Stimulated activated CD4-positive, alpha-beta T cell treated with anti-CD3 and anti-CD28 coated beads, Interleukin-4, amount 100 ng/mL, for 1 hour (primary cell): ENCODE measurements at places on chromosomes 2 and 18.

GRCh38 chr2:55150834-55151233 lies 81.3 kb downstream of the CLHC1 start:
- DNase-seq: no peak

DNA sequence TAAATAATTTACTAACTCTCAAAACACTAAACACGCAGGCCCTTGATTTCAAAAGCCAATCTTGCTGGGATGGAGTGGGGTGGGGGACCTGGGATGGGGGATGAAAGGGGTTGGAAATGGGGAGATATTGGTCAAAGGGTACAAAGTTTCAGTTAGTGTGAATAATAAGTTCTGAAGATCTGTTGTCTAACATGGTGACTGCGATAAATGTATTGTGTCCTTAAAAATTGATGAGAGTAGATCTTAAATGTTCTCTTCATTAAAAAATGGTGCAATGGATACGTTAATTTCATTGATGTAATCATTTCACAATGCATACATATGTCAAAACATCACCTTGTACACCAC lies 505 bp upstream of the ACYP2 start:
- DNase-seq: no peak

GRCh38 chr2:113762377-113763118 lies 6.1 kb upstream of the SLC35F5 start:
- DNase-seq: no peak

DNA sequence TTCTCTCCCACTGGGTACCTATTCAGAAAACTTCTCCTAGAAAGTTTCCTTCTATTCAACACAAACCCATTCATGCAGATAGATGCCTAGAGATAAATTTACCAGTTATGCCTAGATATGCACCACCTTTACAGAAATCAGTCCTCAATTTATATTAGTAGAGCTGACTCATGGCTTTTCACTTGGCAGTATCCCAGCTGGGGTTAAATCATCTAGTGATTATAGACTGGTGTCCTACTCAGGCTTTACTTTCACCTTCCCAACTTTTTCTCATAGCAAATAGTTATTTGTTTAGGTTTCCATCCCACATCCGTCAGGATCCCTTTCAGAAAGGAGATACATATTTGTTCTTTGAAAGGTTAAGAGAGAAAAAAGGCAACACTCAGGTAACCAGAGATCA lies 124.5 kb downstream of the AQP4 start:
- no peak for DNase-seq

- no peak for DNase-seq
Measured at GRCh38 chr18:44041553-44041952, 639.1 kb upstream of the SETBP1 start.

DNA sequence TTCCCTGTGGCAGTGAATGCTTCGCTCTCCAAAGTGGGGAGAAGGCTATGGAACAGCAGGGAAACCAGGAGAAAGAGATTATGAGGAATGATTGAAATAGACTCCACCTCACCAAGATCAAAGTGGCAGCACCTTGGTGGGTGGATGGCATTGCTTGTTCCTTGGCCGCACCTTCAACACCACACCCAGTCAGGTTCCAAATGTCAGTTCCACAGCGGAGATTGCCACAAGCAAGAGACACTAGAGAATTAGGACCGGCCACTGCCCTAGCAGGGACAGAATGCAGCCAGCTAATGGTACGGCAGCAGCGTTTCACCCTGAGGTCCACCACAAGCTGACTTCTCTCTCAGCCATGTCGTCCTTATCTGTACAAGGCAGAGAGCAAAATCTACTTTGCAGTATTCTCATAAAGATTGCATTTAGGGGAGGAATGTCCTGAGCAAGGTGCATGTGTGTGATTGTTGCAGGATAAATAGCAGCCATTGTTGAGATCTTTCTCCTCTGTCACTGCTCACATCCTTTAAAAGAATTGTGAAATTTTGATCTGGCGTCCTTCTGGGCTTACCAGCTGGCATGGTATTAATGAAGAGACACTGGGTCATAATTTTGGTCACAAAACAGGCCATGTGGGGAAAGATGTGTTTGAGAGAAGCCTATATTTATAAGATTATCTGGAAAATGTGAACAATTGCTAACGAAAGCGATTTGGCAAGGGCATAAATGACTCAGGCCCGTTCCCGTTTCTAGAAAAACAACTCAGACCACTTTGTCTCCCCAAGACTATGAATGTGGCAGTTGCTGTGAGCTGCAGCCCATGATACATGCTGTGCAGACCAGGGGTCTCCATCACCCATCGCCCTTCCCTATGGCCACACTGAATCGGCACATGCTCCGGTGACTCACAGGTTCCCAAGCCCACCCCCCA lies 228.6 kb upstream of the ID2 start:
- DNase-seq: no peak

GRCh38 chr2:101609433-101609832 lies 88.1 kb upstream of the MAP4K4 start:
- DNase-seq: no peak

DNA sequence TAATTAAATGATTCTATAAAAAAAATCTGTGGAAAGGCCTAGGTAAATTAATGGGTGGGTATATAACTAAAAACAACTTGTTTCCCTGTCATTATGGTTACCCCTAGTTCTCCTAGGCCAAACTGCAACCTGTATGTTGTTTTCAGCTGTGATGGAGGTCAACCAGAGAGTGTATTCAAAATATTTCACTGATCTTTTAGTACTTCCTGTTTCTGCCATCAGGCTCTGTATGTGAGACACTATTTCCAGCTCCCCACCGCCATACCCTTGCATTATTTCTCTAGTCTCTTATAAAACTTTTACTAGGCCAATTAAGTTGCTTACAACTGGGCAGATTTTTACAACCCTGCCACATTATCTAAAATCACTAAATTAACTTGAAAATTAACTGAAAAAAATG lies 21.0 kb upstream of the CDKL4 start:
- DNase-seq: no peak

DNA sequence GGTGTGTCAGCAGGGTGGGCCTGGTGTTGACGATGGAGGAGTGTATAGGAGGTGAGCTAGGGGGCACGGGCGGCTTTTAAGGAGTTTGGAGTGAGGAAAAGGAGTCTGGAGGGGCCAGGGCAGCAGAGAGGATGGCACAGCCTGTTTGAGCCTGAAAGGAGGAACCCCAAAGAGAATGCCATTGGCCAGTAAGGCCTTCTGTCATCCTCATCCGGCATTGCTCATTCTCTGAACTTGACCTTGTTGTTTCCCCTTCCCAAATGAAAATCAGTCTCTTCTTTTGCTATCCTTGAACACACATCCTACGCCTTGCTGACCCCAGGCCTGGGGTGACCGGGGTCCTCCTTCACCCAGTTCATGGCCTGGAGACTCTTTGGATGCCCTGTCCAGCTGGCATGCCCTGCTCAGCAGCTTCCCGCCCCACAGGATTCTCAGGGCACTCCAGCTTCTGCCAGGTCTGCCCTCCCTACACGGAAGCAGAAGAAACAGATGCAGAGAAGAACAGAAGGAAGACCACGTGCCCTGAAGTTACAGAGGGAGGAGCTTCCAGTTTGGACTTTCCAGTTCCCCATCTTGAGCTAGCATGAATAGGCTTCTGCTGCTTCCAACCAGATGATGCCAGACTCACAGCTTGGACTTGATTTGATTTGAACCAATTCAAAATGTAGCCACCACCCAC lies 20.5 kb upstream of the KIF3C start:
- DNase-seq: no peak

GRCh38 chr2:233140077-233140585 lies 80.0 kb downstream of the INPP5D start:
- no peak for DNase-seq

DNA sequence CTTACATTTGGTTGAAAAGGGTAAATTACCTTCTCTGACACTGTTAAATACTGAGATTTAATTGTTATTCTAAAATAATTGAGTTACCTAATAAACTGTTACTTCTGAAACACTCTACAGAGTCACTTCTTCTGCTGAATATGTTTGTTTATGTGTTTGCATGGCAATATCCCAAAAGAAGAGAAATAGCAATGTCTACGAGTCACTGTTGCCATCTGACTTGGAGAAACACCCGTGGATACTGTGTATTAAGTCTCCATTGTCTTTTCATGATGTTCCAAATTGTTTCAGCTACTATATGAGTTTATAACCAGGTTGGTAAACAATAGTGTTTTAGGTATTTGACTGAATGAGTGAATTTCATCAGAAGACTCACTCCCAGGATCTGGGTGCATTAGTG lies 754.2 kb upstream of the ID2 start:
- DNase-seq: no peak

DNA sequence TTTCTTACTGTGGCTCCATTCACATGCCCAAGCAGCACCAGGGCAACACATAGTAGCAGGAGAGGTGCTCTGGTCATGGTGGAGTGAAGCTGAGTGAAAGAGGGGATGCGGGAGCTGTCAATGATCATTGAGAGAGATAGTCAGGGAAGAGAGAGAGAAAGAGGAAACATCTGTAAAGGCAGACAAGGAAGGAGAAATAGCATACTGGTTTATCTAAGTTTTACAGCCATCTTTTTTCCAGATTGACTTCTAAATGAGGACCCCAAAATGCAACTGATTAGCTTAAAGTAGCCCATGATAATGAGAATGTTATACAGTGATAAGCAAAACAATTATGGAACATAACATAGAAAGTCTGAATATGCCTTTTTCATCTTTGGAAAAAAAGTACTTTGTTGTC lies at the start of gene C2orf66:
TSS of gene C2orf66 (minus strand) at position 96 of the 400 bp plus-strand sequence. CDS start at position 77, 19 bp downstream.
- no peak for DNase-seq

DNA sequence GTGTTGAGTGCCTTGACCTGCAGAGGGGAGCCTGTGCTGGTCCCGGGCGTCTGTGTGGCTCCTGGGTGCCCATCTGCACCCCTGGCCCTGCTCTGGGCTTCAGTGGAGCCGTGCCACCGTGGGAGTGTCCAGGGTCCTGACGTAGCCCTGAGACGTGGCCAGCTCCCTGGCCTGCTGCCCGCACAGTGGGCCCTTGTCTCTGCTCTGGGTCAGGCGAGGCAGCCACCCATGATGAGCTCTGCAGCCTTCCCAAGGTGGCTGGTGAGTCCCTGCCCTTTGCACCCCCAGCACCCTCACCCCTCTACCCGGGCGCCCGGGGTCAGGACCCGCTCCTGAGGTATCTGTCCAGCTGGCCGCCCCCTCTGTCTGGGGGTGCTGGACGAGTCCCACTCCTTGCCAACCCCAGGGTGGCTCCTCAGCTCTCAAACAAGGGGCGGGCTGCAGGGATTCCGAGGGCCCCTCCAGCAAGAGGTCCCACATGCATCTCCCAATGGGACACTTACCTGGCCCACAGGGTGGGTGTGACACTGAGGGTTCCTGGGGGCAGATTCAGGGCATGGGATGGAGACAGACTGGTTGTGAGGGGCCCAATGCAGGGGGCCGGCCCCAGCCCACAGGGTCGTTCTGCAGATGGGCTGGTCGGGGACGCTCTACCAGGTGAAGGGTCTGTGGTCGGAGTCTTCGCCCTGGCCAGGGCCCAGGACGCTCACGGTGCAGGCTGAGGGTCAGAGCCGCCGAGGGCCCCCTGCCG lies 2.4 kb downstream of the NEU4 start:
- no peak for DNase-seq

GRCh38 chr2:158817588-158817987 lies 22.5 kb downstream of the DAPL1 start:
- DNase-seq: no peak

- DNase-seq: no peak
Measured at GRCh38 chr18:47842836-47843235, 87.6 kb downstream of the SMAD2 start.

DNA sequence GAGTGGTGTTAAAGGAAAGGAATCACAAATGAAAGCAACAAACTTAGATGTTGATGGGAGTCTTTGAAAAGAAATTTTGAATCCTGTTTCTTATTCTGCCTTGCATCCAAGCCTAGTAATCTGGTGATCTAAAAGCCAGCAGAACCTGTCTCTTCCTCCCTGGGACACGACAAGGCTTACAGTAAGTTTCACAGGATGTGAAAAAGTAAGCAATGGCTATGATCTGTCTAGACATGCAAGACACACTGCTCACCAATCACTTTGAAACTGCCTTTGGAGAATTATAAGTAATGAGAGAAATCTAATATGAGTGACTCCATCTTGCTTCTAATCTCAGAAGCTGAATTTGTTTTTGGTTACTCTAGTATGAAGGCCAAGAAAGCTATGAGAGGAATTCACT lies 103.7 kb downstream of the KCNH7 start:
- DNase-seq: no peak

DNA sequence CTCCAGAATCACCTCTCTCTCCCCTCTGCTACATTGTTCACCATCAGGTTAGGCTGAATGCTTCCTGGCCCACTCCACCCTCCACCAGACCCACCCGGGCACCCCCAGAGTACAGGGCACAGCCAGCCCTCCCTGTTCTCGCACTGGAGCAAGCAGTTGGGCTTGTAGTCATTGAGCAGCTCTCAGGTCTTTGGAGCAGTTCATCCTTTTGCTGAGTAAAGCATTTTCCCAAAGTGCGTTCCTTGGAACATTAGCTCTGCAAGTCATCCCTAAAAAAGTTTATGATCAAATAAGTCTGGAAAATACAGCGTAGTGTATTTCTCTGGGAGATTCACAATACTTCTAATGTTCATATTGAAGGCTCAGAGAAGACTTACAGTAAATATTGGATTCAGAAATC lies 103.5 kb upstream of the DAPL1 start:
- DNase-seq: no peak

DNA sequence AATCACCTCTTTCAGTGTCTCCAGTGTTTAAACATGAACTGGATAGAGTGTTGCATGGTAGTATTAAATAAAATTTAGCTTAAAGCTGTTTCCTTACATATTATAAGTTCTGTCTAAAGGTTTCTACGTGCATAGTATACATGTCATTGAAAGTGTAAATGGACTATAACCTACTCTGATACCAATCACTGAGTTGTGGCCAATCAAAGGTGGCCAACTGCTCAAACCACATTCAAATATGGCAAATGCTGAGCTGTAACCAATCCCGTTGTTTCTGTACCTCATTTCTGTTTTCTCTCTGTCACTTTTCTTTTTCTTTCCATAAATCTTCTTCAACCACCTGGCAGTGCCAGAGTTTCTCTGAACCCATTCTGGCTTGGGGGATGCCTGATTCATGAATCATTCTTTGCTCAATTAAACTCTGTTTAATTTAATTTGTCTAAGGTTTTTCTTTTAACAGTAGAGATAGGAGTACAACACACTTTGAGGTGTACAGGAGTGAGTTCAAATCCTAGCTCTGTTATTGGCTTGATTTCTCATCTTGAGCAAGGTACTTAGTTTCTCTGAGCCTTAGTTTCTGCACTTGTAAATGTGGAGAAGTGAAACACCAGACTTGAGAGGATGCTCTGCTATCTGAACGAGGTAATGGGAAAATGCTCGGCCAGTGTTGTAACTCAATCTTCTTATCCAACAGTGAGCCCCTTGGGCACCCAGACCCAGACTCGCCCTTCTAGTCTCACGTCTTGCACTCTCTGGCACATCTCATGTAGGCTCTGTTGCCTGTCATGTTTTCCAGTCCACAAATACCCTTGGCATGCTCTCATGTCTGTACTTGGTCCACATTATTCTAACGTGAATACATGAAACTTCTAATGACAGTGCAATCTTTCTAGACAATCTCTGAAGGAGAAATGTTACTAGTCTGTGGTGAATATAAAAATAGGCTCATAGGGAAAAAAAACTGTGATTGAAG lies 228.0 kb downstream of the PIK3C3 start:
- no peak for DNase-seq

GRCh38 chr2:205032093-205032551 lies 486.8 kb downstream of the PARD3B start:
- no peak for DNase-seq
